ENCODE measurements at places on chromosomes 12 and 14.

- DNase-seq: no peak
Observed at GRCh38 chr12:77354766-77355362, 289.5 kb upstream of the E2F7 start.

- DNase-seq: no peak
Observed at GRCh38 chr14:46747001-46747652, 95.5 kb upstream of the RPL10L start.

DNA sequence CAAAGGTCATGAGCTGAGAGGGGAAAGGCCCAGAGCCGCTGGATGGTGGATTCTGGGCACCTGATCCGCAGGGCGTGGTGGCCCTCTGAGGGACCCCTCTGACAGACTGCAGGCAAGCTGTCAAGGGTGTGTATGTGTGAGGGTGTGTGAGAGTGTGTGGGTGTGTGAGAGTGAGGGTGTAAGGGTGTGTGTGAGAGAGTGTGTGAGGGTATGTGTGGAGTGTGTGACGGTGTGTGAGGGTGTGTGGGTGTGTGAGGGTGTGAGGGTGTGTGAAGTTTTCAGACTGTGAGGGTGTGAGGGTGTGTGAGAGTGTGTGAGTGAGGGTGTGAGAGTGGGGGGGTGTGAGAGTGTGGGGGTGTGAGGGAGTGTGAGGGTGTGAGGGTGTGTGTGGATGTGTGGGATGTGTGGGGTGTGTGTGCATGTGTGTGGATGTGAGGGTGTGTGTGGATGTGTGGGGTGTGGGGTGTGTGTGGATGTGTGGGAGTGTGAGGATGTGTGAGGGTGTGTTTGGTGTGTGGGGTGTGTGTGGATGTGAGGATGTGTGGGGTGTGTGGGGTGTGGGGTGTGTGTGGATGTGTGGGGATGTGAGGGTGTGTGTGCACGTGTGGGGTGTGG, 156.7 kb downstream of the TMEM121 start:
- no peak for DNase-seq

GRCh38 chr14:94374116-94374515, 14.3 kb downstream of the SERPINA1 start:
- no peak for DNase-seq

GRCh38 chr12:116381744-116382685, 104.5 kb upstream of the MED13L start:
- peak; percentile 16 for DNase-seq

DNA sequence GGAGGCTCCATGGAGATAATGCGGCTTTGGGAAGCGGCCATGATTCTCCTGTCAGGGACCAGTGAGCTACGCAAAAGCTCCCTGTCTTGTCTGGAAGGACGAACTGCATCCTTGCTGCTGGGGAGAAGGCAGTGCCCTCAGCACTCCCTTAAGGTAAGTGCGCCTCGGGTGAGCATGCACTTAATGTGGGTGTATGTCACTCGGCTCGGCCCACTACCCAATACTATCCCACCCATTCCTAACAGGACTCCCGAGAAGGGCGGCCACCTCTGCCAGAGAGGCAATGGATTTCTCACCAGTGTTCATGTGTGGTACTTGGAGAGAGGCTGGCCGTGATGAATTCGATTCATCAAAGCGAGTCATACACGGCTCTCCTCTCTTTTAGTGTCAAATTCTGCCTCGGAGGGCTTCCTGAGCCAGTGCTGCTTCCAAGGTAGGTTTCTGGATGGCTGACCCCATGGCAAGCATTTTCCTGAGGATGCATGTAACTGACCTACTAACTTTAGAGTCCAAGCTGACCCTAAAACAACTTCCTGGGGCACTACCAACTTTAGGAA, 151.7 kb upstream of the RTL1 start:
- no peak for DNase-seq

DNA sequence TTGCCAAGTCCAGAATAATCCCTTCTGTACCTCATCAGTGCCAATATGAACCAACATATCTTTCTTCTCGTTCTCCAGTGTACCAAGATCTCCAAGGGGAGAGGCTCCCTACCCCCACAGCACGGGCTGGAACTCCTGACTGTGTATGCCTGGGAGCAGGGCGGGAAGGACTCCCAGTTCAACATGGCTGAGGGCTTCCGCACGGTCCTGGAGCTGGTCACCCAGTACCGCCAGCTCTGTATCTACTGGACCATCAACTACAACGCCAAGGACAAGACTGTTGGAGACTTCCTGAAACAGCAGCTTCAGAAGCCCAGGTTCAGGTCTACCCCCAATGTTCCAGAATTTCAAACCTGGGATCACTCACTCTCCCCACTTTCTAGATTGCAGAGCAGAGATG, 10.5 kb upstream of the OAS2 start:
- DNase-seq: no peak

DNA sequence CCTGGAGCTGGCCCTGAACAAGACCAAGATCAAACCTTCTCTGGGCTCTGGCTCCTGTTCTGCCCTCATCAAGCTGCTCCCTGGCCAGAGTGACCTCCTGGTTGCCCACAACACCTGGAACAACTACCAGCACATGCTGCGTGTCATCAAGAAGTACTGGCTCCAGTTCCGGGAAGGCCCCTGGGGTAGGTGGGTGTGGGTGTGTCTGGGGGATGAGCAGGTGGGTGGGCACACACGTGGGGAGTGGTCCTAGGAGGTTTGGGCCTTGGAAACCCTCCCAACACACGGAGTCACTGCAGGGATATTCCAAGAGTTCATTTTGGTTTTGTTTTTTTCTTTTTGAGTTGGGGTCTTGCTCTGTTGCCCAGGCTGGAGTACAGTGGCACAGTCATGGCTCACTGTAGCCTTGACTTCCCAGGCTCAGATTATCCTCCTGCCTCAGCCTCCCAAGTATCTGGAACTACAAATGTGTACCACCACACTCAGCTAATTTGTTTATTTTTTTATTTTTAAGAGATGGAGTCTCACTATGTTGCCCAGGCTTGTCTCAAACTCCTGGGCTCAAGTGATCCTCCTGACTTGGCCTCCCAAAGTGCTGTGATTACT, 16.5 kb downstream of the PLBD2 start:
- DNase-seq: no peak

GRCh38 chr14:94354638-94355185, 31.6 kb upstream of the SERPINA6 start:
- no peak for DNase-seq

DNA sequence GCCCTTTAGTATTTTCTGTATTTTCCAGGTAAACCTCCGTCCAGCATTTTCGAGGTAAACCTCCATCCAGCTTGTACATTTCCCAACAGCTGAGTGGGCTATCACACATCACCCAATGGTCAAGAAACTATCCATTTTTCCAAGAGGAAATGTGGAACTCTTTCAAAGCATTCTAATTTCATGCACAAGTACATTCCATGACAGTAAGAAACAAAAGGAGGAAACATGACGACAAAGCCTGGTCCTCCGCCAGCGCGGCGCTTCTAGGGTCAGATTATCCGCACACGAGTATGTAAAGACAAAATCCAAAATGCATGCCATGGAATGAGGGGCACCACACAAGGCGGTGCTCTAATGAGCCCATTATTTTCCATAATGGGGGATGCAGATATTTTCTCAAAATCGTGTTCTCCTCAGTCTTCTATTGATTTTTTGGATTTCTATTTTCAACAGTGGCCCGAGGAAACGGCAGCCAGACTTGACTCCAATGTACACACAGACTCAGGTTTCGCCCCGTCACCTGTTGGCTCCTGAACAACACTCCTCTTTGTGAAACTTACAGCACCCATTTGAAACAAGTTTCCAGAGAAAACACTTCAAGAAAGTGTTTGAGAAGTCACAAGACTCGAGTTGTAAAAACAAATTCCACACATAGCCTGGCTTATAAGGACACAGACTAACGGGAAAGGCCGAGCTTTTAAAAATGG, 107.4 kb downstream of the PRICKLE1 start:
- DNase-seq: no peak

DNA sequence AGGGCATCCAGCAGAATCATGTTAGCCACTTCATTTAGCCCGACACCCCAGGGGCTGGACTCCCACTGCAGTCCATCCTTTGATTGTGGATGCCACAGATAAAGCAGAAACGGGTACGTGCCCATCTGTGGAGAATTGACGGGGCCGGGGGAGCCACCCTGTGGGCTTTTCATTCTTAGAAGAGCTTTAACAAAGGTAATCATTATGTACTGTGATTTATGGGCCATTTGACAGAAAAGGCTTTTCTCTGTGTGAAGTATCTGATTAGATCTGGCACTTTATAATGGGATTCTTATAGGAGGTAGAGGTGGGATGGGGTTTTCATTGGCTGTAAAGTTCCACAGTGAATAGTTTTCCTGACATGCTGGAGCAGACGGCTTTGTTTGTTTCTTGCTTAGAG, 40.4 kb downstream of the AACS start:
- no peak for DNase-seq

- DNase-seq: no peak
Observed at GRCh38 chr12:98686603-98687002, 41.5 kb downstream of the APAF1 start.

DNA sequence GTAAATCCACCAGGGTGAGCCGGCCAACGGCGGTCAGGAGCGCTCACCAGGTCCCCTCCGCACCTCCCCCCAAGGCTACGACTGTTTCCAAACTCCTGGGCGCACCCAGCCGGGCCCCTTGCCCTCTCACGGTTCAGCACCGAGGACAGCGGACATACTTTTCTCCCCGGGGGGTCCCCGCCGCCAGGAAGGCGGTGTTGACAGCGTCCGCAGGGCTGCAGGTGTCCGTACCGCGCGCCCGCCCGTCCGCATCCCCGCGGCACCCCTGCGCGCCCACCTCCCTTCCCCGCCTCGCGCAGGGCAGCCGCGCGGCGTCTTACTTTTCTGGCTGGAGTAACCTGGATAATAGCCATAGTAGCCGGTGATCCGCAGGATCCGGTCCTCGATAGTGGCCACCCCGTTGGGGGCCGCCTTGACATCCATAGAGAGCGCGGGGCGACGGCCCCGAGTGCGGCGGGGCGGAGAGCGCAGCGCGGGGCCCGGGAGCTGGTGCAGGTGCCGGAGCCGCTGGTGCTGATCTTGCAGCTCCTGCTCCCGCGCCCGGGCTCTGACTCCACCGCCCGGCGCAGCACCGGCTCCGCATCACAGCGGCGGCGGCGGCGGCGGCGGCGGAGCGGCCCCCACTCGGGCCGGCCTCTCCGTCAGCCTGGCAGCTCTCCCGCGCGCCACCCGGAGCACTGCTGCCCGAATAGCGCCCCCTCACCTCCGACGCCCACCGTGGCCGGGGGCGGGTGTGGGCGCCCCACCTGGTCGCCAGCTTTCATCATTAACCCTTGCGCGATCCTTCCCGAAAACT, at the start of gene SLC35F4:
SLC35F4 (minus strand) TSS at position 690 of the 796 bp plus-strand sequence.
- no peak for DNase-seq

GRCh38 chr12:96121271-96121711, 72.9 kb upstream of the ELK3 start:
- no peak for DNase-seq

GRCh38 chr14:34554540-34555250, 15.2 kb upstream of the EAPP start:
- DNase-seq: no peak

DNA sequence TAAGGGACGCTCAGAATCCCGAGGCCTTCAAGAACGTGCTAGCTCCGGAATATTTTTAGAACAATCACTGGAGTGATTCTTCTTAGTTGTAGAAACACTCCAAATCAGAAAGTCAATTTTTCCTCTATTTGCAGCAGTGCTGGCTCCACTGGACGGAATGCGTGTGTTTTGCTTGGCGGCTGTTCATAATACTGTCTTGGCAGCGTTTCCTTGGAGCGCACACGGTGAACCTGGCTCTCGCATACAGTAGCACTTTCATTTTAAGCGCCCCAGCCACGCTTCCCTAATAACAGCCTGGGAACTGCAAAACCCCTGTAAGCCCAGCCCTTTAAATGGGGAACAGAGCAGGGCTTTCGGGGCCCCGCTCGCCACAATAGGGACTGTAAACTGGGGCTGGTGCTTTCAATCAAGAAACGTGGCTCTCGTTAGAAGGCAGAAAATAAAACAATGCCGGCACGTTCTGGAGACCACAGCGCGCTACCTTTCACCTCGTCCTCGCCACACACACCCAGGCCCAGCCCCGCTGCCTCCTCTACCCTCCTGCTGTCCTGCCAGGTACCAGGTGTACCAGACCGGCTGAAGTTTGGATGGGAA, 79.9 kb downstream of the BCL11B start:
- no peak for DNase-seq

DNA sequence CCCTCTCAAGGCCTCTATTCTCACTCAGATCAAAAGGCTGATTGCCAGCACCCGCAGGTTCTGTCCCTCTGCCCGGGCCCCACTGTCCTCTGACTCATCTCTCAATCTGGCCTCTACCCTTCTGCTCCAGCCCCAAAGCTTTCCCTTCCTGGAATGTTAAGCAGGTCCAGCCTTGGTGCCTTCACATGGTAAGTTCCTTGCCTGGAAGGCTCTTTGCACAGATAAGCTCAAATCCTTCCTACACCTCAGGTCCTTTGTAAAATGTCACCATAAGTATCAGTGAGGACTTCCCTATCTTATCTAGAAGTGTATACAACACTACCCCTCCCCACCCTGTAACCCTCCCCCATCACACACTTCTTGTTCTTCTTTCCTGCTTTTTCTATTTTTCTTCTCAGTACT, 22.2 kb downstream of the LPCAT3 start:
- no peak for DNase-seq

GRCh38 chr14:50740856-50741255, 72.8 kb upstream of the SAV1 start:
- DNase-seq: no peak

DNA sequence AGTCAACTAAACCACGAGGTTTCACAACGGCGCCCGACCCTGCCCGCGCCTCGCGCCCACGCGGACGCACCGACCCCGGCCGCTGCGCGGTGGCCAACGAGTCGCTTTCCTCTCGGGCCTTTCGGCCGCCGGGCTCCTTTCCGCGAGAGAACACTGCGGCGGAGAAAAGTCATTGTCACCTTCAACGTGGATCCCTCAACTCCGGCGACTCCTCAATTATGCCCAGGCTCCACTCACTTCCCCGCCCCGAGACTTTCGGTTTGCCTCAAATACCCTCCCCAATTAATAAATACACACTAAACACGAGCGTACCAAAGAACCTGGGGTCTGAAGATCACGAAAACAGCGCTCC, 450 bp downstream of the SINHCAF start:
- DNase-seq: no peak

DNA sequence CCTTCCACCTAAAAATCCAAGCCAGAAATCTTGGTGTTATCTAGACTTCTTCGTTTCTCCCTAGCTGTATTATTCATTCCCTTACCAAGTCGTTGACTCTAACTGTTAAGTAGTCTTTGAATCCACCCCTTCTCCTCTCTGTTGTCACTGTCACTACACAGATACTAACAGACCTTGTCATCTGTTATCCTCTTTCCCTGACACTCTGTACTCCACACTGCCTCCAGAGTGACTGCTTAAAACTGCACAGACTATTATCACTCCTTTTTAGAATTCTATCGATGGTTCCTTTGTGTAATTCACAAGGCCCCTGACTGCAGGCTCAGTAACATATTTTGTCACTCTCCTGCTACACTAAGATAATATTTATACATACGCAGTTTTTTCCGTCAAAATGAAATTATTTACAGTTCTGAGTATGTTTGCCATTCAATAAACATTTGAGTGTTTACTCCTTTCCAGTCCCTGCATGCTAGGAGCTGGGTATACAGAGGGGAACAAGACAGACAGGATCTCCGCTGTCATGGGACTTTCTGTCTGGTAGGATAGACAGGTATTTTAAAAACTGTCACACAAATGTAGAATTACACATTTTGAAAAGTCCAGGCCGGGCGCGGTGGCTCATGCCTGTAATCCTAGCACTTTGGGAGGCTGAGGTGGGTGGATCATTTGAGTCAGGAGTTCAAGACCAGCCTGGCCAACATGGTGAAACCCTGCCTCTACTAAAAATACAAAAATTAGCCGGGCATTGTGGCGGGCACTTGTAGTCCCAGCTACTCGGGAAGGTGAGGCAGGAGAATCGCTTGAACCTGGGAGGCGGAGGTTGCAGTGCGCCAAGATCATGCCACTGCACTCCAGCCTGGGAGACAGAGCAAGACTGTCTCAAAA, 3.8 kb downstream of the MARS1 start:
- DNase-seq: peak; percentile 69

Data from RKO (cell line).